Right hindlimb (tissue), 1 donor: ENCODE measurements at places on chromosomes 16 and 17.

GRCh38 chr17:72432143-72432621, 311.4 kb downstream of the SOX9 start:
- no peak for DNase-seq

DNA sequence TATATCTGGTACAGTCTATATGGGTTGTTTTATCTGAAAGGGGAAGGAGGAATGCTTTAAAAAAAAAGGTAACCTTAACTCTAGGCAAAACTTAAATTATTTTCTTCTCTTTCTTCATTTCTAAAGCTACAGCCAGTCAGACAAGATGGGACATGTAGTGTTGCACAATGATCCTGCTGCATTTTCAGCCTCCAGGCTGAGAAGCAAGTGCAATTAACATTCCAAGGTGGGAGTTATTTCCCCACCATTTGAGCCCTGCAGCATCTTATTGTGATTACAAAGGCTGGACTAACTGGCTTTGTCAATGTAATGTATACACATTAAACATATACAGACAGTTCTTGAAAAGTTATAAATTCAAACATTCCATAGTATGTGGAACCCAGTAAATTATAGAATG, 22.6 kb upstream of the NF1 start:
- DNase-seq = no peak

DNA sequence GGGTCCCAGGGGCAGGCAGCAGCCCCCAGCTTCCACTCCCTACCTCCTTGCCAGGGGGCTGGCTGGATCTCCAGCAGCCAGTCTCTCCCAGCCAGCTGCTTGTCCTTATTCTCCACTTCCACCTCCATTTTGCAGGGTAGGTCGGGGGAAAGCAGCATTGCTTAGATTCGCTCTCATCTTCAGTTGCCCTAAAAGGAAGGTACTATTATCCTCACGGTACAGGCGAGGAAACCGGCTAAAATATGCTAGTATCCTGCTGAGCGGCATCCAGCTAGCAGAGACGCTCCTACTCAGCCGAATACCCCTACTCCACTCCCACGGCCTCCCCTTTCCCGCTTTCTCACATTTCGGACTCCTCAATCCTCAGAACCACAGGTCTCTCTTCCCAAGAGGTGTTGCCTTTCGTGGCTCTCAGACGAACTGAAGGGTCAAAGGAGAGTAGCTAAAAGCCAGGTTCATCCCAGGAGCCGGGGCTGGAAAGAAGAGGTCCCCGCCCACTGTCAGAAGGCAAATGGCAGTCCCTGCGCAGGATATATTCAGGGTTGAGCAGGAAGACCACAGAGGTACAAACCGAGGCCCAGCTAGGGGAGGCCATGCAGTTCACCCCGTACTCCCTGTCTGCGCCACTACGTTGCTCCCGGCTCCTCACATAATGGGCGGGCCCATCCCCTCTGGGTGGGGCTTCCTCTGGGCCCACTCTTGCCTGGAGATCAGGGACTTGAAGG, 1.7 kb upstream of the RAB11FIP4 start:
- no peak for DNase-seq

DNA sequence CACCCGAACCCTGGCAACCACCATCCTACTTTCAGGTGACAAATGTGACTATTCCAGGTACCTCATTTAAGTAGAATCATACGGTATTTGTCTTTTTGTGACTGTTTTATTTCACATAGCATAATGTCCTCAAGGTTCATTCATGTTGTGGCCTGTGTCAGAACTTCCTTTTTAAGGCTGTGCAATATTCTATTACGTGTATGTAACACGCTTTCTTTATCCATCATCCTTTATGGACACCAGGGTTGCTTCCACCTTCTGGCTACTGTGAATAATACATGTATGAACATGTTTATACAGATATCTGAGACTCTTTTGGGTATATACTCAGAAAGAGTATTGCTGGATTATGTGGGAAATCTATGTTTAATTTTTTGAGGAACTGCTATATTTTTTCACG, 28.7 kb upstream of the RSL1D1 start:
- DNase-seq = no peak

GRCh38 chr16:67357561-67357960, 30.9 kb downstream of the LRRC36 start:
- no peak for DNase-seq

- DNase-seq = no peak
Measured at GRCh38 chr16:22348291-22348690, 26.1 kb downstream of the CDR2 start.

DNA sequence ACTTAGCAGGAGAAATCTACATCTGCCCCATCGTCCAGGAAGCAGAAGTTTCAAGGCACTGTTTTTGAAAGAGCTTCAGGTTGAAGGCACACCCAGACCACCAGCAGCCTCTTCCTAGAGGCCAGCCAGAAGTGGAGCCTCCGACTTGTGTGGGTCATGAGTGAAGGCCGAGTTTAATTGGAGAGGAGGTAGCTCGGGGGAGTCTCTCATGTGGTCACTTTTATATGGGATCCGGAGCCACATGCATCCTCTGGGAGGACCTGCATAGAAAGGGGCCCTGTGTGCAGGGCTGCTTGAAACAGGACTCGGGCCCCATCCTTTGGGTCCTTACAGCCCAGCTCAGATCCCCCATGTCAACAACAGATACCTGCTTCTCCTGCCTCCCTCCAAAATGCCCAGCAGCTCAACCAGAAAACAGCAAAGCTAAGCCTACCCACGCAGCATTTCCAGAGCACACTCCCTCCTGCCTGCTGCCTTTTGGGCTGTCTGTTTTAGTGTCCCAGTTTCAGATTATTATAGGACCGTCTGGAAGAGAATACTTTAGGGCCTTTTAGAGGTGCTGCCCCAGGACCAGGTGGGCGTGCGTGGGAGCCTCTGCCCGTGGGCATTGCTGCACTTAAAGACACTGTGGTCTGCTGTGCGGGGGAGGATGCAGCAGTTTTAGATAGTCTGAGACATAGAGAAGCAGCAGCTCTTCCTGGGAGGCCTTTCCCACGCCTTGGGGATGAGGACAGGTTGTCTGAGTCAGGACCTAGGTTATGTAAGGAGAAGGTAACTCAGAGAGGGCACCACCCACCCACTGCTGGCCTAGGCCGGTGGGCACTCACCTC, 29.5 kb downstream of the MPRIP start:
- DNase-seq = no peak

DNA sequence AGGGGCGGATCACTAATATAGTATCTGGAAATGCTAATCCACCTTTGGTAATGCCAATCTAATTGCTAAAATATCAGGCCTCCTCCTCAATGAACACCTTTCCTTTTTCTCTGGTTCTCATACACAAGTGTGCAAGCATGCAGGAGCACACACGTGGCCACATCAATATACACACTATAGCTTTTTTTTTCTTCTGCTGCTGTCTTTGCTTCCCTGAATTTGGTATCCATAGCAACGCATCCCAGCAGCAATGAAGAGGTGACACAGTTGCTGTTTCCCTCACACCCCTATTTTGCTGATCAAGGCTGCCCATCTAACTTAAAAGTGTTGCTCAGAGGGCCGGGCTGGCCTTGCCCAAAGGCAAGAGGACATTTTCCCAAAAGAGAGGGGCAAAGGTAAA, 15.4 kb downstream of the NOG start:
- no peak for DNase-seq
